Right renal cortex interstitium (tissue), 3 donors: ENCODE measurements at places on chromosomes 7 and 10. TPM values are rescaled to one million over a fixed set of nuclear protein-coding genes. Genes with fewer than 3 reads are reported as not detected.

DNA sequence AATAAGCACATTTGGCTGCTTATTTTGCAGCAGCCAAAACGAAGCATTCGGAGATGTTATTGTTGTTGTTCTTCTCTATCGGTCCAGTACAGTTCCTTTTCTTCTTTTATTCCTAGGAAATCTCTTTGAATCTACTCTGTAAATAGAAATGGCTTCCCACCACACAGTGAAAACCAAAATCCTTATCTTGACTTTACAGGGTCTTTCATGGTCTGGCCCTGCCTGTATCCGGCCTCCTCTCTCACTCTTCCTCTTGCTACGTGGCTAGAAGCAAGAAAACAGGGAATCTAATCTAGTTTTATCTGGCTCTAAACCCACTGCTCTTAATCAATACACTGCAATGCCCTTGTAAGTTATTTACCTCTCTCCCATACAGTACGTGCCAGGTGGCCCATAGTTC is 926.0 kb upstream of the C7orf33 start:
- DNase-seq: no peak

- DNase-seq: no peak
Observed at GRCh38 chr10:102612964-102613275, 31.4 kb upstream of the TRIM8 start.

GRCh38 chr7:94313926-94314325 is 80.8 kb upstream of the COL1A2 start:
- DNase-seq: no peak

- no peak for DNase-seq
Observed at GRCh38 chr7:37109016-37109683, 339.5 kb downstream of the ELMO1 start.

DNA sequence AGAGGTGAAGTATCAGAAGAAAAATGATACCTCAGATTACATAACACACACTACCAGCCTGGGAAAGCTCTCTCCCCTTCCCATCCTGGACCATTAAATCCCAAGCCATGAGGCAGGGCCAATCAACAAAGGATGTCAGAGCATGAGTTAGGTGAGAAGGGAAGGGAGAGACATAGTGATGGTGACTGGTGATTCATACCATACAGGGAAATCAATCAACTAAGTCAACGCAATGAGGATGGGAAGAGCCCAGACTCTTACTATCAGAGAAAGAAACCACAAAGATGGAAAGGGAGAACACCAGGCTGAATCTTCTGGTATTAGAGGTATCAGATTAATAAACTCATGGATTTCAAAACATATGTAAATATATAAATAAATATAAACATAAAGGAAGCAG is 185.4 kb downstream of the KMT2E start:
- DNase-seq: no peak

UBE2H gene
- 125 TPM for polyA plus RNA-seq
